CD4-positive, alpha-beta T cell treated with Interleukin-6 for 4 hours (primary cell): ENCODE measurements at places on chromosomes 2 and 18.

DNA sequence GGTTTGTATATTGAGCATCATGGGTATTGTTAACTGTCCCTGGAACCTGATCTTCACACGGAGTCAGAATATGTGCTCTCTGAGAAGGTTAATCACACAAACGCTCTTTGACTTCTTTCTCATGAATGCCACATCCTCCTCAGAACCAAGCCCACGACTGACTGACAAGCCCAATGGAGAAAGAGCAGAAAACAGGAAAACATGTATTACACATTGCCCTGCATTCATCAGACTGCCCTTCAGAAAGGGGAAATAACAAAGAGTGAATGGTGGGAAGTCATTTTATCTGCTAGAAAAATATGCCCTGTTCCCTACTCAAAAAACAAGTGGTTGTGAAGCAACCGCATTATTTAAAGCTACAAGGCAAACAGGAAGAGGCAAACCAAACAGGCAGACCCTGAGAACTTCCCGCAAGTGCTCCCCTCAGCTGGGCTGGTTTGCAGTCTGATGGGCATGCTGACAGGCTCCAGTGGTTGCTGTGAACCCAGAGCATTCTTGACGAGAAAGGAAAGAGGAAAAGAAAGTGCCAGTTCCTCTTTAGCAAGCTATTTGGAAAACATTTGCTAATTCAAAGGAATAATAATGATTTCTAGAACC lies 172.9 kb upstream of the SETBP1 start:
- peak; percentile 8 for DNase-seq

GRCh38 chr2:12416600-12416999 lies 300.1 kb upstream of the TRIB2 start:
- peak; percentile 84 for DNase-seq

GRCh38 chr2:113829270-113829669 lies 60.6 kb upstream of the ACTR3 start:
- DNase-seq, result no peak

- DNase-seq, result no peak
Observed at GRCh38 chr2:48235076-48235475, 294.9 kb upstream of the STON1 start.

- no peak for DNase-seq
Observed at GRCh38 chr2:236209996-236210395, 41.8 kb upstream of the GBX2 start.

DNA sequence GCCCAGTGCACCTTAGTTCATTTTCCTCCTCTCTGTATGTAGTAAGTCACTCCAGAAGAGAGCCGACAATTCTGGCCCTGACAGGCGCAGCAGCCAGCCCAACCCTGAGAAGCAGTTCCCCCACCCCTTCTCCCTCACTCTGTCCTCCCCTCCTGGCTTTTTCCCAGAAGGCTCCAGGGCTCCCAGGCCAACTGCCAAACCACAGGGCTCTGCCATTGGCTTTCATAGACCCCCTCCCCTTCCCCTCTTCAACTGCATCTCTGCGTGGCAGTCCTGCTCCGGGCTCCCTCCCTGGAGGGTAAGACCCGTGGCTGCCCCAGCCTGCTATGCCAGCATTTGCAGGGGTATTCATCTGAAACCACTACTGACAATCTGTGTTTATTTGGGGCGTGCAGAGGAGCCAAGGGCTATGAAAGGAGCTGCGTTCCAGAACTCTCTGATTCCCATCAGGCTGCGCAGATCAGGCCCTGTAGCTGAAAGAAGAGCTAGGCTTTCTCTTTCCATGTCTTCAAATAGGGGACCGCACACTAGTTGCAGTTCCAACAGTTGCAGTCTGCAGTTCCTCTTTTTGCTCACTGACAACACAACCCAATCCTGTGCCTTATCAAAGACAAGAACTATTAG lies 388.6 kb upstream of the TNP1 start:
- no peak for DNase-seq

DNA sequence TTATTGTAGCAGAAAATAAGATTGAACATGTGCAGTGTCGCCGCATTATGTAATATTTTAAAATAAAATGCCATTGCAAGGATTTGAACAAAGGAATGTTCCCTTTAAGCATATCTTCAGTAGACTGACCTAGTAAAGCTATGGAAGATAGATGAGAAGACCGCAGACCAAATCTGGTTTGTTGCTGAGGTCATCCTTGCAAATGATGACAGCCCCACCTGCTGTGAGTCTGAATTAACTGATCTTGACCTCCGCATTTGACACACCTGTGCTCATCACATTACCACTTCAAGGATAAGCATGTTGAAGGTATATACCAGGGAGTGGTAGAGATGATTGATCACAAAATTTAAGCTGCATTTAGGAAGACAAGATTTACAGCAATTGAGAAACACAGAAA lies 96.2 kb downstream of the NYAP2 start:
- DNase-seq, result no peak

DNA sequence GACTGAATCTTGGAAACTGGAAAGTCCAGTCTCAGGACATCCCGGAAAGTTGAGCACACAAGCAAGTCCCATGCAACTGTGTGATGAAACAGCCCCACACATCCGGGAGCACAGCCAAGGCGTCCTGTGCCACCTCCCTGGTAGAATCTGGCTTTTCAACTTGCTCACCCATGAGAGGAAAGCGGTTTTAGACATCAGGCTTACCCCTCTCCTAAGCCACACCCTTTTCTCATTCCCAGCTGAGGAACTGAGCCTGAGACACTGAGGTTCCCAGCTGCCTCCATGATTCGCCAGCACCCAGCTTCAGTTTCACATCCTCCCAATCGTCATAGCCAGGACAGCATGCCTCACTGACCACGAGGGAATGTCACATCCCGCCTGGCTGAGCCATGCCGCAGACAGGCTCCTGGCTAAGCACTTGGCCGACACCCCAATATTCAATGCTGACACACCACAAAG lies 60.3 kb downstream of the STEAP3 start:
- no peak for DNase-seq

- no peak for DNase-seq
Observed at GRCh38 chr2:158125756-158126498, 24.3 kb downstream of the UPP2 start.

DNA sequence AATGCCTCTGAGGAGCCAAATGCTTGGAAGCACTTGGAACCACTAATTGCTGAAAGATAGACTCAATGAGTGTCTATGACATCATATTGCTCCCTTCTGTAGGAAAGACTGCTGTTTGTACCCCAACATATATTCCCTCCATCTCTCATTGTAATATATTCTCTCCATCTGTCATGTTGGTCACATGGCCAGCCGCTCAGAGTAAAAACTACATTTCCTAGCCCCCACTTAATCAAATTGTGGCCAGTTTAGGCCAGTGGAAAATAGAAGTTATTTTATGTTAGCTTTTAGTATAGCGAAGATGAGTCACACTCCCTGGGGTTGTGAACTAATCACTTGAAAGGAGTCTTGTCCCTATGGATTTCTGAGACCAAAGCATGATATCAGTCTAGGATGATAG lies 160.2 kb downstream of the HNMT start:
- DNase-seq, result no peak

DNA sequence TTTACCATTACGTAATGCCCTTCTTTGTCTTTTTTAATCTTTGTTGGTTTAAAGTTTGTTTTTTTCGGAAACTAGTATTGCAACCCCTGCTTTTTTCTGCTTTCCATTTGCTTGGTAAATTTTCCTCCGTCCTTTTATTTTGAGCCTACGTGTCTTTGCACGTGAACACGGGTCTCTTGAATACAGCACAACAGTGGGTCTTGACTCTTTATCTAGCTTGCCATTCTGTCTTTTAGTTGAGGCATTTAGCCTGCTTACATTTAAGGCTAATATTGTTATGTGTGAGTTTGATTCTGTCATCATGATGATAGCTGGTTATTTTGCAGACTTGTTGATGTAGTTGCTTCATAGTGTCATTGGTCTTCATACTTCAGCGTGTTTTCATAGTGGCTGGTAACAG lies 37.5 kb upstream of the TTC39C start:
- no peak for DNase-seq

DNA sequence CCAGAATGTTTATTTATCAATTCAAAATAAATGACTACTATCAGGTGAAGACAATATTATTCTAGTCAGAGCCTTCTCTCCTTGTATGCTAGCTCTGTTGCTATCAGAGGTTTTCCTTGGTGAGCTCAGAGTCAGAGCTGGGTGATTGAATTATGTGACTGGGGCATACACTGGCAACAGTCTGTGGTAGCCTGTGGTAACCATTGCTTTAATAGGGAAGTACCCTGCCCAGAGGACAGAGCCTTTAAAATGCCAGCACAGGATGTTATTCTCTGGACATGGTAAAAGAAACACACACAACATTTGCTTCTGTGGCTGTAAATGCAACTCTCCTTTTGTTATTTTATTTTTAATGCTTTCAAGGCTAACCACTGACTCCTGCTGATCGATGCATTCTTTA lies 124.7 kb downstream of the PPP1R1C start:
- no peak for DNase-seq

GRCh38 chr2:132662732-132663131 lies 7.3 kb downstream of the LYPD1 start:
- DNase-seq, result no peak

- no peak for DNase-seq
Observed at GRCh38 chr2:112010751-112011150, 44.3 kb upstream of the TMEM87B start.
